HS-27A (cell line): ENCODE measurements at places on chromosomes 4 and X.

- no peak for DNase-seq
Observed at GRCh38 chrX:3393581-3394111, 47.2 kb upstream of the MXRA5 start.

GRCh38 chrX:107421337-107421861 is 28.1 kb upstream of the FRMPD3 start:
- no peak for DNase-seq

DNA sequence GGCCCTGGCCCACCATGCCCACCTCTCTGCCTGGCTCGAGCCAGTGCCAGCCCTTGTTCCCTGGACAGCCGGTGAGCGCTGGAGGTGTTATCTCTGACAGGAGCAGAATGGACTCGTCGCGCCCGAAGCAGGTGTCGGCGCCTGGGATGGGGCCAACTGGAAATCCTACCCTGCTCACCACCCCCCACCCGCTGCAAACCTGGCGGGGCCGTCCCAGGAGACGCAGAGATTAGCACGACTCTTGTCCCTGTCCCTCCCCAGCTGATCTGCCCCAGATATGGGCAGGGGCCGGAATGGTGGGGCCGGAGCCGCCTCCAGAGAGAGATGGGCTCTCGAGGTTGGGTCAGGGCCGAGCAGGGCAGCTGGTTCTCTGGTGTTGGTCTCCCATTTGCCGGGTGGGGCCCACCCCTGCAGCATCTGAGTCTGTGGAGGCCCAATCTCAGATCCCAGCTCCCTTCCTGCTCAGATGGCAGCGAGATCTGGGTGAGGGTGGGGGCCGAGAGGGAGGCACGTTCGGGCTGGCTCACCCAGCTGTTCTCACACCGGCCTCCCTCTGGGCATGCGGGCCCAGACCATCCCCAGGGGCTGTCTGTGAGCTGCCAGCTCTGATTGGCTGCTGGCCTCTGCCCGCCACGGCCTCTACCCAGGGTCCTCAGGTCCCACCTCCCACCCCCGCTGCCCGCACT is 20.1 kb upstream of the FGFR3 start:
- no peak for DNase-seq

GRCh38 chr4:7518871-7519637 is 84.3 kb upstream of the PSAPL1 start:
- no peak for DNase-seq

- no peak for DNase-seq
Observed at GRCh38 chr4:170004651-170005295, 21.4 kb downstream of the MFAP3L start.

- DNase-seq = no peak
Observed at GRCh38 chr4:33088713-33089112, 2368.5 kb downstream of the PCDH7 start.

DNA sequence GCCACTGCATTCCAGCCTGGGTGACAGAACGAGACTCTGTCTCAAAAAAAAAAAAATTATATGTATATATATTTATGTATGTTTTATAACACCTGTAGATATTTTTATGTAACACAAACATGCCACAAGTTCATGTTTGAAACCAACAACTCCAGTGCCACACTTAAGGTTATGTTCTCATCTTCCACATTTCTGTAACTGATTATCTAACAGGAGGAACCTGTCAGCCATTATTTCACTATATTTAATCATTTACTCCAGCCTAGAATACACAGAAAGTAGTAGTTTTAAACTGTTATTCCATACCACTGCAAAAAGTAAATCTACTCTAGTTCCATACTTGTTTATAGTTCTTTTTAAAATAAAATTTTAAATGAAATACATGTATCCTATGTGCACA is 32.3 kb downstream of the MCUB start:
- no peak for DNase-seq

- DNase-seq = no peak
Observed at GRCh38 chrX:84467898-84468297, 34.4 kb downstream of the HDX start.

- no peak for DNase-seq
Observed at GRCh38 chr4:41394481-41394894, 137.8 kb downstream of the UCHL1 start.

DNA sequence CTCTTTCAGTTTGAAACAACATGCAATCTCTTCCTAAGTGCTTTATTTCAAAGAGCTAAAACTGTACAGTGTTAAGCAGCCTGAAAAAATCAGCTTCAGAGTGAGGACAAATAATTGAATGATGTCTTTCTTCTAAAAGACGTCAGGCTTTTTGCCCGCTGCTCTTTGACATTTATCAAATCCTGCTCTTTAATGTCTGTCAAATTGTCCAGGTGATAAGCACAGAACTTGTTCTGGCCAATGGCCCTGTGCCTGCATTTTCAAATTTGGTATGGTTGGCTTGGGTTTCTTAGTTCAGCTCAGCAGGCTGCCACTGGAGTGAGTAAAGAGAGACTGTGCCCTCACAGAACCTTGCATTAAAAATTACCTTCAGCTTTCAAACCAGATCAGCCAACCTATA is 712.9 kb upstream of the LCORL start:
- DNase-seq = no peak

GRCh38 chr4:118942465-118942864 is 53.8 kb downstream of the SYNPO2 start:
- no peak for DNase-seq

DNA sequence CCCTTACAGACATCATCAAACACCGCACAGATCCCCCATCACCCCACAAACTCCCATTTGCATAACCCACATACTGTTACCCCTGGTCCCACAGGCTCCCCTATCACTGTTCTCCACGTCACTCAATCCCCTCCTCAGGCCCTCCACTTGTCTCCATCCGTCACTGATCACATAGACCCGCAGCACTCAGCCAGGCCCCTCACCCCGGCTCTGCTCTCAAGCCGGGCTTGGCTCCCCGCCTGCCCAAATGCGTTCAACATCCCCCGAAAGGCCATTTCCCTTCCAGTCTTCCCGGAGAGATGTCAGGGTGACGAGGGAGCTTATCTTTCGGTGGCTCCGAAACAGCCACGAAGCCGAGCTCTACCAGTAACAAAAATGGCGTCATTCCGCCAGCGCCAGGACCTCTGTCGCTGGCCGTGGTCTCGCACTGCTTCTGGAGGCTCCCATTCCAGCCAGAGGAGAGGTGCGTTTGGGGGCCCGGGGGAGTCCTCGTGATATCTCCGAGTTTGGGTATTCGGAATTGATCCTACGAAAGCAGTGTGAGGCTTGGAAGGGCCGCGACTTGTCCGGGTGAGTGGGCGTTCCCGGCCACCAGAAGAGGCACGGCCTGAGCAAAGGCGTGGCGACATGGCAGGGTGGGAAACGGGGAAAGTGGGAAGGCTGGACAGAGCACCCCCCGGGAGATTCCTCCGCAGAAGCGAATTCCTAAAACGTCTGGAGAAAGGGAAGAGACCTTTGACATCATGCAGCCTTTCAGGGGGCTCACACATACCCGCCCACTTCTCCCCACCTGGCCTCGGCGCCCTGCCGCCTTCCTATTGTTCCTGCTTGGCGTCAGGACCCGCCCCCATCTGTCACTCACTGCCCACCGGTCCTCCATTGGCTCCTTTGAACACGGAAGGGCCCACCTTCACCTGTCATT is at the start of gene ZNF630:
ZNF630 (minus strand) TSS at position 577 of the 922 bp plus-strand sequence. CDS start 4,754 bp downstream, outside the sequence.
- DNase-seq = no peak

DNA sequence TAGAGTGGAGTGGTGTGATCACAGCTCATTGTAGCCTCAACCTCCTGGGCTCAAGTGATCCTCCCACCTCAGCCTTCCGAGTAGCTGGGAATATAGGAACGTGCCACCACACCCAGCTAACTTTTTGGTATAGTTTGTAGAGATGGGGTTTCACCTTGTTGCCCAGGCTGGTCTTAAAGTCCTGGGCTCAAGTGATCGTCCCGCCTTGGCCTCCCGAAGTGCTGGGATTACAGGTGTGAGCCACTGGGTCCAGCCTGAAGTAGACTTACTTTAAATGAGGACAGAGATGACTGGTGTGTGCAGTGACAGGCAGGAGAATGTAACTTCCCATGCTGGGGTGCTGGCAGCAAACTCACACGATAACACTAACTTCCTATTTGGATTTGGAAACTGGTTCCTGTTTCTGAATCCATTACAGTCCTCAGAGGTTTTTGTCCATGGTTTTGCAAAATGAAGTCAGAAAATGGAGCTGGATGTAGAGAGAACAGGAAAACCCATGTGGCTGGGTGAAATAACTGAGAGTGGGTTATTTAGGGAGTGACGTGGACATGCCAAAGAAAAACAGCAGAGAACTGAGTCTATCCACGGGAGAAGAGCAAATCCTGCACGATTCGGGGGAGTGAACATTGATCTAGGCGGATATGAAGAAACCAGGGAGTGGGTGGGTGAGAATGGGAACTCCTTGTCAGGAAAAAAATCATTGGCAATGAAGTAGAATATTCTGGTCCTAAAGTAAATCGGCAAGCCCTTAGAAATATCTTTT is 95.6 kb downstream of the GATB start:
- DNase-seq = no peak

DNA sequence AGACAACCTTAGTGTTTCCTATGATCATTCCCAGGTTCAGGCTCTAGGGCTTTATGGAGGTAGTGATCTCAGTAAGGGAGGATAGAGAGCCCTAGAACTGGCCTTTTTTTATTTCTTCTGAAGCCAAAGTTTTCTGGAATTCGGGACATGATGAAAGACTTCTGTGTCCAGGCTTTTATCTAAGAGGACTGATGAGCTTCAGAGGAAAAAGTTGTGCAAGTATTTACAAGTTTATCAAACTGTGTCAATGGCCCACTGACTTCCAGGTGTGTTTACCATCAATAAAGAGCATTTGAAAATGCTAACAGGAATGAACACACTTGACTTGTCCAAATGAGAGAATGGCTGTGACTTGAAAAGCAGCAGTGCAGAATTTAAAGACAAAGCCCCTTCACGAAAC is 254.6 kb downstream of the DCTD start:
- DNase-seq = no peak

DNA sequence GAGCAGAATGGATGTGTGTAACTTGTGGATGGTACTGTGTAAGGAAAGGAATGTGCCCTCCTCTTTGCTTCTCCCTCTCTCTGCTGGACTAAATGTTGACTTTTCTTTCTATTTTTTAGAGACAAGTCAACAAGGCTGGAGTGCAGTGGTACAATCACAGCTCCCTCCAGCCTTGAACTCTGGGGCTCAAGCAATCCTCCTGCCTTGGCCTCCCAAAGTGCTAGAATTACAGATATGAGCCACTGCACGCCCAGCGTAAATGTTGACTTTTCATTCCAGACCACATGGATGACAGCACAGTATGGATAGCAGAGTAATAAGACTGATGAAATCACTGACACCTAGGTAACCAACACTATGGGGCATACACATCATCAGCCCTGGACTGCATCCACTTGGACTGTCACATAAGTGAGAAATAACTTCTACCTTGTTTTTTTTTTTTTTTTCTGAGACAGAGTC is 5.1 kb upstream of the RPS3A start:
- no peak for DNase-seq

GRCh38 chr4:131459430-131460101 is 1689.5 kb upstream of the PCDH10 start:
- no peak for DNase-seq

GRCh38 chrX:49001521-49002090 is 458 bp downstream of the GRIPAP1 start:
- peak; percentile 4 for DNase-seq

DNA sequence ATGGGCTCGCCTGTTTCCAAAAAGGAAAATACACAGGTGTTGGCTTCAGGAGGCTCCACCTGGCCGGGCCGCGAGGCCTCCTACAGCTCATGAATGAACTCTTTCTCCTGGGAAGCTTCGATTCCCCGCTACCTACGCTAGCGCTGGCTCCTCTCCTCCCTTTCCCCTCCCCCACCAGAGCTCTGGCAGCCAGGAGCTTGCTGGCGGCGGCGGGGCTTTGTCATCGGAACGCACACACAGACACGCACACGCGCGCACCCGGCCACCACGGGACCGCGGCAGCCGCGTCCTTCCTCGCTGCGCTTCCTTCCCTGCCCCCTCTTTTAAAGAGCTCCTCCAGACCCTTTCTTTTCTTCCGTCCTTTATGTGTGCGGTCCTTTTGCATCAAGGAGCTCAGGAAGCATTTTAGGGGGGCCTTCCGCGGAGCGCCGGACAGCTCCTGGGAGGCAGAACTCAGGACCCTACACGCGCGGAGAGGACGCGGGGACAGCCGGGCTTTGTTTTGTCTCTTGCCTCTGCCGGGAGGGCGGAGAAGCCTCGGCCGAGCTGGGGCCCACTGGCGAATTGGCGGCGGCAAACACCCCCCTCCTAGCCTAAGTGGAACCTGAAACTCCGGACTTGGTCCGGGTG is 70.2 kb upstream of the BCOR start:
- DNase-seq = no peak

- no peak for DNase-seq
Observed at GRCh38 chr4:172881645-172882044, 287.0 kb upstream of the GALNT7 start.

GRCh38 chrX:56813318-56813837 is 84.3 kb downstream of the NBDY start:
- DNase-seq = peak; percentile 51

- DNase-seq = no peak
Observed at GRCh38 chrX:6002056-6002455, 226.6 kb downstream of the NLGN4X start.

DNA sequence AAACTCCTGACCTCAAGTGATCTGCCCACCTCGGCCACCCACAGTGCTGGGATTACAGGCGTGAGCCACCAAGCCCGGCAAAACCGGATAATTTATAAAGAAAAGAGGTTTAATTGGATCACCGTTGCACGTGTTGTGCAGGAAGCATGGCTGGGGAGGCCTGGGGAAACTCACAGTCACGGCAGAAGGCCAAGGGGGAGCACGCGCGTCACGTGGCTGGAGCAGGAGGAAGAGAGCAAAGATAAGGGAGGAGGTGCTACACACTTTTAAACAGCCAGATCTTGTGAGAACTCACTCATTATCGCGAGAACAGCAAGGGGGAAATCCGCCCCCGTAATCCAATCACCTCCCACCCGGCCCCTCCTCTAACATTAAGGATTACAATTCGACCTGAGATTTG is 177.9 kb upstream of the TENM3 start:
- no peak for DNase-seq

DNA sequence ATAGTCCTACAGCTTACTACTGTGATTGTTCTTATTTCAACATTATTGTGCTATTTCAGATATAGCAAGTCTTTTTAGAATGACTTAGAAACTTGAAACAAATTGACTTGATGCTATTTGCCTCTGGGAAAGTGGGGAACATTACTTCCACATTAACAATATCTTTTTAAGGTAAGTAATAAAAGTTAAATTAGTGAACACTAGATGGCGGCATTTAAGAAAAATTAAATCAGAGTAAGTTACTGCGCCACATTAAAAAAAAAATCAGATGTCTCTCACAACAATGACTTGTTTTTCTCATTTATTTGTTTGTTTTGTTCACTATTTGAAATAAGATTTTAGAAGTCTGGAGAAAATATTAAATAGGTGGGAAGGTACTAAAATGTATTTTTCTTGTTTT is 1026.9 kb upstream of the SLIT2 start:
- no peak for DNase-seq

- DNase-seq = no peak
Observed at GRCh38 chr4:153834901-153835300, 46.0 kb upstream of the SFRP2 start.

- DNase-seq = no peak
Observed at GRCh38 chr4:36651253-36651652, 369.8 kb downstream of the DTHD1 start.

- no peak for DNase-seq
Observed at GRCh38 chrX:38211891-38212635, 8.6 kb downstream of the SRPX start.

- no peak for DNase-seq
Observed at GRCh38 chr4:159497936-159498335, 395.1 kb downstream of the RAPGEF2 start.
